ENCODE measurements at places on chromosomes 3 and 15.

DNA sequence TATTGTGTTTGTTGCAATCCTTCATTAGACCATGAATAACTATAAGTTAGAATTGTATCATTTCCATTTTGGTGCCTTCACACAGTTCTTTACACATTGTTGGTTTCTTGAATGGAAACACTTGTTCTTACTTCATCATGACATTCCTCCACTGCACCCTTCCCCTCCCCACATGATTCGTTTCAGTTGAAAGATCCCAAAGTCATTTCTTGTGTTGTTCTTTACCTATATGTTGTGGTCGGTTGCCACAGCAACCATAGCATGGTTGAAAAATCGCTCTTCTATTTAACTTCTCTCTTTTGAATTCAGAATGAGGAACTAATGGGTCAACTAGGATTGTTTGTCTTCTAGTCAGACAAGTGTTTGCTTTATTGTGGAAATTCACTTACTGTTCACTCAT is 103.3 kb downstream of the IL1RAP start:
- DNase-seq: peak; percentile 42

DNA sequence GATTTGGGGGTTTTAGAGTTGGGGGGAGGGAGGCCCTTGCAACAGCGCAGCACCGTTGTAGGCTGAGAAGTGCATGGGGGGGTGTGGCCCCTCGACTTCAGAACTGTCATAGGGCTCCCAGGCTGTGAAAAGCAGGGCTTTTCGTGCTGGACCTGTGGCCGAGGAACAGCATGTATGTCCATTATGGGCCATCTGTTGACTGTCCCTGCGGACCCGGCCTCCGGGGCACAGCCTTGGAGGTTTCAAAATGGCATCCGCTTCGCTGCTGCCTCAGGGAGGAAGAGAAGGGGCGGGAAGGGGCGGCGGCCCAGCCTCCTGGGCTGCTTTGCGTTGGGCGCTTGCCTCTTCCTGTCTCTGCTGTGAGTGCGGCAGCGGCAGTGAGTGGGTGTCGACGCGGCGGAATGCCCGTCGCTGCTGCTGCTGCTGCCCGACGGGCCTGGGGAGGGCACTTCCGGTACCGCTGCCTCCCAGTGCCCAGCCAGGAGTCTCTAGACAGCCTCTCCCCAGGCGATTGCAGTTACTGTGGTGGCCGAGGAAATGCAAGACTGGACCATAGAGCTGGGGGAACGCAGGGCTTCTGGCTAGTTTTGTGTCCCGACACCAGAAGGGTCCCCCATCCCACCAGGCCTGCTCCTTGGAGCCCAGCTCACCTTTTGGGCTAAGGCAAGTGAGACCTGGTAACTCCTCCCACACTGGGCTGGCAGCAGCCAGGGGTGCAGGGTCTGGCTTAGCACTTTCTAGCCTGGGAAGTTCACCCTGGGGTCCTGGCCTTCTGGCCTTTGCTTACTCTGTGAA is 1.9 kb downstream of the GNAI2 start:
- DNase-seq: peak; percentile 87

GRCh38 chr3:64047787-64048186 is 24.5 kb upstream of the PSMD6 start:
- DNase-seq: no peak

GRCh38 chr3:130442284-130442683 is 74.7 kb upstream of the COL6A6 start:
- DNase-seq: no peak

DNA sequence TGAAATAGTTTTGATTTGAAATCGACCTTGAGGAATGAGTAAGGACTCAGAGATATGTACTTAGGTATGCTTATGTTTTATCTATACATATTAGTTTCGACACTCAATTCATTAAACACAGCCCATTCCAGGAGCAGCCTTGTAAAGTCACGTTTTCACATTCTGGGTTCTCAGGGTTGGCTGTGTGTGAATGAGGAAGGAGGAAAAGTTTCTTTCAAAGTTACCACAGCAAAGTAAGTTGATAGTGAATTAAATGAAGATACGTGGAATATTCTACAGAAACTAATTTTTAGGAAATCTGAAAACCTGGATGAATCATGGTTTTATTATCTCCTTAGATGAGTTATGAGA is 133.5 kb downstream of the C3orf38 start:
- no peak for DNase-seq

DNA sequence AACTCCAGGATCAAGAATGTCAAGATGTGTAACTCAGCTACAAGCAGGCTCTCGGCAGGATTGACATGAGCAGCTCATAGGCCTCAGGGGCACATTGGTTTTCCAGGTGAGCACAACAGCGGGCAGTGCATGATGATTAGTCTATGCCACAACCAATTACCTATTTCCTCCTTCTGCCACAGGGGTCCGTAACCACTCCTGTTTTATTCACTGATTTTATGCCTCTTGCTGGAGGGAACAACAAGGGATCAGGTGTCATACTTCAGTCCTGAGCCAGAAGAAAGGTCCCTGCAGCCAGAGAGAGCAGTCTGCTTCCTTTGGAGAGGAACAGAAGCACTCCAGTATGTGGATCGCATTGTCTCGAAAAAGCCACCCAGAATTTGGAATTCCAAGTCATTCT is 35.1 kb upstream of the PTPRG start:
- DNase-seq: no peak

DNA sequence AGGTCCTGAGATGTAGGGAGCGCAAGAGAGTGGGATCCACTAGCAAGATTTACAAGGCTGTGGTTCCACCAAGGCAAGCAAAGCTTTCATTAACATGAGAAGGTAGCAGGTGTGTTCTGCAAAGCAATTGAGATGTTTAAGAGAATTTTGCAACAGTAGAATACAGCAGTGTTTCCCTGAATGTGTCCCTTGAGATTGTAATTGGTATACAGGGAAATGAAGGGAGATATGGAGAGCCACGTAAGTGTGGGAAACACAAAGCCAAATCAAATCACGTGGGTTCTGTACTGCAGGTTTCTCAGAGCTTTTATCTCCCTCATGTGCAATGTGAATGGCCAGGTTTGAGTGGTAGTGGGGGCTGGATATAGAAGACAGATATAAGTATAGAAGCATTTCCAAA is 67.3 kb downstream of the ATG7 start:
- DNase-seq: no peak
